Head of caudate nucleus (tissue), 42 donors: ENCODE measurements at places on chromosomes 7 and 10.

DNA sequence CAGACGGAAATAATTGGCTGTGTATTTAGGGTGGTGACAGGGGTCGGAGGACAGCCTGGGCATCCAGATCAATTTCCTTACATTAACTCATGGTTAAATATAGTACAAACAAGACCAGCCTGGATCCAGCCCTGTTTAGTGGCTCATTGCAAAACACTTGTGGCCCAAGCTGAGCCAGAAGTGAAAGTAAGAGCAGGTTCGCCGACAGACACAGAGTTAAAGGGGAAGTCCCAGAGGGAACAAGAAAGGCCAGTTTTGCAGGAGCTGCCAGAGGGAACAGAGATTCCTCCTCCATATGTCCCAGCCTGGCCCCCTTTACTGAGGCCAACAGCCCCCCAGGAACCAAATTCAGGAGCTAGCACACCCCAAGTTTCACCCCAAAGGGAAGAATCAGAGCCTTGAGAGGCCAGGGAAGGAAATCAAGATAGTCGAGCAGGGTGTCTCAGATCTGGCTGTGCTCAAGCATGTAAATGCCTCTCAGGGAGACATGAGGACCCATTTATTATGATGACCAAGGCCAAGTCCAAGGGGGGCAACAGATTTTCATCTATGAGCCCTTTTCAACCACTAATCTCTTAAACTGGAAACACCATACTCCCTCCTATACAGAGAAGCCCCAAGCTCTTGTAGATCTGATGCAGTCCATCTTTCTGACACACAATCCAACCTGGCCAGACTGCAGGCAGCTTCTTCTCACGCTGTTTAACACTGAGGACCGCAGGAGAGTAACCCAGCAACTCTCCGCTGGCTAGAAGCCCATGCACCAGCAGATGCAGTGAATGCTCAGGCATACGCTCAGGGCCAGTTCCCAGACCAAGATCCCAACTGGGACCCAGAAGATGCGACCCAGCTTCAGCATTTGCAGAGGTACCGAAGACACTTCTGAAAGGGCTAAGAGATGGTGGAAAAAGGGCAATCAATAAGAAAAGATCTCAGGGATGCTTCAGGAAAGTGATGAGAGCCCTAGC is 15.9 kb upstream of the ADCK2 start:
- no peak for DNase-seq

- no peak for DNase-seq
Measured at GRCh38 chr10:119414081-119414611, 128.4 kb downstream of the RGS10 start.

DNA sequence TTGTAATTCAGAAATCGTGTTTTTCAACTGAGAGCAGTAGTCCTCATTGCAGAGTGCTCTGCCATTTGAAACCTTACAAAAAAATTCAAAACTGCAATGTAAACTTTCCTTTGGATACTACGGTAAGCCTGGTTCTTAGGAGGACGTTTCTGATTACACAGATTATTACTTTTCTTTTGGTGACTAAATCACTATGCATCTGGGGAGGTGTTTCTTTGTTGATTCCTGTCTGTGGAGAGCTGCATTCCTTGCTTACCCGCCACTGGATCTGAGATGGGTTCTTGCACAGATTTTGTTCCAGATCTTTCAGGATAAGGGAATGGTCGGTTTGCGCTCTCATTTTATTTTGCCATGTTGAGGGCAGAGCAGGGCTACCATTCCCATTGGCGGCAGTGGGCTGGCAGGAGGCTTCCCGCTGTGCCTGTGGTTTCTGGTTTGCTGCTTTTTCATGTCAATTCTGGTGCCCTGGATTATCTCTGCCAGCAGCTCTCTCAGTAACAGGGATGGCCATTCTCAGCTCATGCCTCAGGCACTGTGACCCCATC is 485.1 kb downstream of the GLRX3 start:
- no peak for DNase-seq

DNA sequence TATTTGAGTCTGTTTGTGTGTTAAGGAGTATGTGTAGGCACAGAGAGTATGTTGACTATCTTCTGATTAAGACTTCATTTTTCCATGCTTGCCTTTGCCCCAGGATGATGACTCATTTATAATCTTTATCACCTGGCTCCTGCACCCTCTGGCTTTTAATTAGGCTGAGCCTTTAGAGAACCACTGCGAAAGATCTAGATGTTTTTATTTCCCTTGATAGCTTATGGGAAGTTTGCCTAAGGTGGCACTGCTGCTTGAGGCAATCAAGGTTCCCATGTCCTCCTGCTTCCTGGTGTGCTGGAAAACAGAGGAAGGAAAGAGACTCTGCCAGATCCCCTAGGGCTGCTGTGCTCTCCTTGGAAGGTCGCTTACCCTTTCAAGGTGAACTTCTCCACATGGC is 114.6 kb downstream of the ARL4A start:
- no peak for DNase-seq

DNA sequence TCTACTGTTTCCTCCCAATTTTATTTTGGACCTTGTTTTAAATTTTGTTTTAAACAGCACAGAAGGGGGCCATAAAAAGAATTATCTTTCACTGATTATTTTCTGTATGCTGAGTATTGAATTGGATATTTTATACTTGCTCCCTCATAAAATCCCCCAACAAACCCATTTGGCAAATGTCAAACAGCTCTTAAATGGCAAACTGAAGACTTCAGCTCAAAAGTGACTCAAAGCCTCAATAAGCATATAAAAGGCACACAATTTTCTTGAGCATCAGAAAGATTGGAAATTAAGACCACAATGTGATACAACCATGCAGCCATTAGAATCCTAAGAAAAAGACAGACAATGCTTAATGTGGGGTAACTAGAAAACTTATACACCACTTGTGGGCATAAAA is 199.2 kb downstream of the SEMA3E start:
- no peak for DNase-seq

GRCh38 chr10:17548770-17549169 is 68.4 kb downstream of the HACD1 start:
- DNase-seq: no peak
